Muscle of leg (tissue), 16 donors: ENCODE measurements at places on chromosomes 6 and 20. TPM values are rescaled to one million over a fixed set of nuclear protein-coding genes. Genes with fewer than 3 reads are reported as not detected.

DNA sequence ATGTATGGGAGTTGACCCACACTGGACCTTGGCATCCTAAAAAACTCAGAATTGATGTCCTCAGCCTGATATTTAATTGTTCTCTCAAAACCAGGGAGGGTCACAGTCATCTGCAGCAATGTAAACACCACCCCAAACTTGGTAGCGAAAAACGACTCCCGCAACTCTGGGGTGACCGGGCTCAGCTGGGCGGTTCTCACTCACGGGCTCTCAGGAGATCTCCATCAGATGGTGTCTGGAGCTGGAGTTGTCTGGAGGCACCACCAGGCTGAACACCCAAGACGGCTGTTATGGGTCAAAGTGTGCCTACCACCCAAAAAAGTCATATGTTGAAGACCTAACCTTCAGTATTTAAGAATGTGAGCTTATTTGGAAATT, 50.9 kb upstream of the NXT1 start:
- DNase-seq = no peak
- H3K4me3 ChIP-seq = no peak overlapping the region
- no peaks in the 10 kb centered on the region for H3K36me3 ChIP-seq
- no peak overlapping the region for H3K27ac ChIP-seq

- no peak overlapping the region for H3K4me3 ChIP-seq
- peaks cover 4% of the 10 kb centered on the region for H3K4me1 ChIP-seq
- no peaks in the 10 kb centered on the region for H3K27me3 ChIP-seq
- H3K27ac ChIP-seq = no peak overlapping the region
- no peaks in the 10 kb centered on the region for H3K36me3 ChIP-seq
Observed at GRCh38 chr6:71011871-71012371, 55.1 kb upstream of the B3GAT2 start.

The RIPOR3 gene
- 5.0 TPM for total RNA-seq

GRCh38 chr6:21947731-21948386, 349.0 kb downstream of the PRL start:
- H3K4me1 ChIP-seq = peaks cover 7% of the 10 kb centered on the region
- no peaks in the 10 kb centered on the region for H3K27me3 ChIP-seq
- no peak overlapping the region for H3K4me3 ChIP-seq
- H3K27ac ChIP-seq = peak overlapping the region; percentile 29

DNA sequence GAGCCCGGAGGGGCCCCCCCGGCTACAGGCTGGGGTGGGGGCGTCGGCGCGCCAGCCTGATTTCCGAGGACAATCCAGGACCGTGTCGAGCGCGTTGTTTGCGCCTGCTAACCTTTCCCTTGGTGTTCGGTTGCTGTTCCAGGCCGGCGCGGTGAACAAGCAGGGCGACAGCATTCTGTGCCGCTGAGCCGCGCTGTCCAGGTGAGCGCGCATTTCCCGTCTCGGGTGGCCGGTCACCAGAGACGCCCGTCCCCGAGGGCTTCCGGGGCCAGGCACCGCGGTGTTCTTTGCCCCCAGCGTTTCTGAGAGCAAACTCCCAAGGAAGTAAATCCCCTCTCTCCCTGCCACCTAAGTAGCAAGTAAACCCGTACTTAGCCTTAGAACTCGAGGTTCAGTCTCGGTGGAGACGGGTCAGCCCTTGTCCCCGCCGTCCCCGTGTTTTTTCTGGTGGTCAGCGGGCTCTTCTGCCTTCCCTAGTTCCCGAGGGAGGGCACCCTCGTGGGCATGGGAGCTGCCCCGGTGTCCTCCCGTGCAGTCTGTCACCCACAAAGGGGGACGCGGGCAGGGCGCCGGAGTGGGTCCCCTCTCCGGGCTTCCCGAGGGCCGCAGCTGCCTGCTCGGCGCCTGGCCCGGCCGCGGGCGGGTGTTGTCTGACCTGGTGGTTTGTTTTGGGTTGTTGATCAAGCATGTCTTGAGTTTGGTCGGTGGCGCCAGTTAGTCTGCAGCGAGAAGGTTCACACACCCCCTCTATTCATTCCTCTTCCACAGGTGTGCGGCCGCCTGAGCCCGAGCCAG, 1.5 kb downstream of the ID4 start:
- H3K27ac ChIP-seq = peak overlapping the region; percentile 53
- peaks cover 8% of the 10 kb centered on the region for H3K4me1 ChIP-seq
- peaks cover 19% of the 10 kb centered on the region for H3K27me3 ChIP-seq
- DNase-seq = peak; percentile 39
- H3K4me3 ChIP-seq = peak overlapping the region; percentile 71

- no peak for DNase-seq
- peaks cover under 1% of the 10 kb centered on the region for H3K36me3 ChIP-seq
- no peaks in the 10 kb centered on the region for H3K4me1 ChIP-seq
Observed at GRCh38 chr6:85585741-85586140, 7.9 kb downstream of the SNX14 start.

GRCh38 chr20:41782730-41783406, 164.7 kb upstream of the CHD6 start:
- no peaks in the 10 kb centered on the region for H3K27me3 ChIP-seq
- no peak overlapping the region for H3K4me3 ChIP-seq
- H3K4me1 ChIP-seq = no peaks in the 10 kb centered on the region
- H3K36me3 ChIP-seq = no peaks in the 10 kb centered on the region
- H3K27ac ChIP-seq = no peak overlapping the region
- no peak for DNase-seq

DNA sequence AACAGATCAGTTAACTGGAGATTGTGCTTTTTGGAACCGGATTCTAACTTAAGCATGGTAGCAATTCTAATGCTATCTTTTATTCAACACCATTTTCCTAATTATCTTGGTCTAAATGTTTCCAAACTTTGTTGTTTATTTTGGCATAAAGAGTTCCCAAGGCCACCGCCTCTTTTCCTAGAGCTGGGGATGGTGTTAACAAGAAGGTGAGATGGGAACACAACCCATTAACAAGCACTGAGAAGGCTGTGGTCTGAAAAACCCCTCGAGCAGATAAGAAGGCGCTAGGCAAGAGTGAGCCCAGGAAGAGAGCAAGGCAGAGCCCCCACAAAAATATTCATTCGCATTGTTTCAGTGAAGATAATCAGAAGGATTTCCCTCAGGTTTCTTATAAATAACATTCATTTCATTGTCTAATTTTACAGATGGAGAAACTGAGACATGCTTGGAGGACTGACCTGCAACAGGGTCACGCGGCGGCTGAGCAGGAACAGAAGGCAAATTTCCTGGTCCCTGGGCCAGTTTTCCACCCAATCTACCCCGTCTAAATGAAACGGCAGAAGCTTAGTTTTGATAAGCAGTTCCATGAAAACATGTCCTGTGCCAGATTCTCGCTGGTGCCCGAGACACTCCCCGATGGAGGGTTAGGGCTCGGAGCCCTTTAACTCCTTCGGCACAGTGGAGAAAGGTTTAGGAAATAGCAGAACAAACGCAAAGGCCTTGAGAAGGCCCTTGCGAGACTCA, 155.6 kb downstream of the FOXC1 start:
- H3K4me3 ChIP-seq = no peak overlapping the region
- no peak for DNase-seq
- H3K4me1 ChIP-seq = peaks cover 9% of the 10 kb centered on the region
- H3K36me3 ChIP-seq = no peaks in the 10 kb centered on the region
- no peak overlapping the region for H3K27ac ChIP-seq
- peaks cover 3% of the 10 kb centered on the region for H3K27me3 ChIP-seq

The DNAH8 gene
- total RNA-seq = 2.2 TPM

GRCh38 chr6:62236784-62237183, 49.2 kb downstream of the KHDRBS2 start:
- H3K27ac ChIP-seq = no peak overlapping the region
- no peak overlapping the region for H3K4me3 ChIP-seq

DNA sequence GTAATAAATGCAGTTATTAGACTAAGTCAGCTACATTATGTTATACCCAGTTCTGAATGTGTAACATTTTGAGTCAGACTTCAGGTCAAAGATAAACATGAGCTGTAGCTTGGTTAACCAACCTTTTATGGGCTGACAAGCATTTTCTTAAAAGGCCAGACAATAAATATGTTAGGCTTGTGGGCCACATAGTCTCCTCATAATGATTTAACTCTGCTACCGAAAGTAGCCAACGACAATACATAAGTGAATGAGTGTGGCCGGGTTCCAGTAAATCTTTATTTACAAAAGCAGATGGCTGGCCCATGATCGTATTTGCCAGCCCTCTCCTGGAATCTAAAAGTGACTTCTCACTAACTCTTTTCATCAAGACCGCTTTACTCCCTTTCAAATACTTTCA, 49.9 kb downstream of the ATG5 start:
- H3K27ac ChIP-seq = no peak overlapping the region
- H3K4me3 ChIP-seq = no peak overlapping the region
- H3K36me3 ChIP-seq = peaks cover 8% of the 10 kb centered on the region
- DNase-seq = no peak
- no peaks in the 10 kb centered on the region for H3K27me3 ChIP-seq
- H3K4me1 ChIP-seq = no peaks in the 10 kb centered on the region

- H3K27ac ChIP-seq = no peak overlapping the region
- no peak for DNase-seq
- no peak overlapping the region for H3K4me3 ChIP-seq
Observed at GRCh38 chr20:10306440-10307358, 88.1 kb downstream of the SNAP25 start.

The MICB gene
- 0.75 TPM for total RNA-seq

- peaks cover 14% of the 10 kb centered on the region for H3K27me3 ChIP-seq
- peaks cover 3% of the 10 kb centered on the region for H3K4me1 ChIP-seq
- no peak overlapping the region for H3K4me3 ChIP-seq
- DNase-seq = no peak
- no peaks in the 10 kb centered on the region for H3K36me3 ChIP-seq
Observed at GRCh38 chr6:40287296-40287850, 299.8 kb downstream of the LRFN2 start.

GRCh38 chr6:160386869-160387530, 38.8 kb downstream of the SLC22A3 start:
- peaks cover 13% of the 10 kb centered on the region for H3K4me1 ChIP-seq
- H3K36me3 ChIP-seq = no peaks in the 10 kb centered on the region
- DNase-seq = peak; percentile 42
- no peak overlapping the region for H3K4me3 ChIP-seq
- no peak overlapping the region for H3K27ac ChIP-seq

- no peak for DNase-seq
- no peak overlapping the region for H3K4me3 ChIP-seq
- H3K27ac ChIP-seq = no peak overlapping the region
Observed at GRCh38 chr6:45044086-45044485, 284.0 kb upstream of the RUNX2 start.

GRCh38 chr20:49054056-49054643, 8.0 kb downstream of the CSE1L start:
- H3K27me3 ChIP-seq = no peaks in the 10 kb centered on the region
- H3K36me3 ChIP-seq = peaks cover 15% of the 10 kb centered on the region
- H3K4me1 ChIP-seq = no peaks in the 10 kb centered on the region

DNA sequence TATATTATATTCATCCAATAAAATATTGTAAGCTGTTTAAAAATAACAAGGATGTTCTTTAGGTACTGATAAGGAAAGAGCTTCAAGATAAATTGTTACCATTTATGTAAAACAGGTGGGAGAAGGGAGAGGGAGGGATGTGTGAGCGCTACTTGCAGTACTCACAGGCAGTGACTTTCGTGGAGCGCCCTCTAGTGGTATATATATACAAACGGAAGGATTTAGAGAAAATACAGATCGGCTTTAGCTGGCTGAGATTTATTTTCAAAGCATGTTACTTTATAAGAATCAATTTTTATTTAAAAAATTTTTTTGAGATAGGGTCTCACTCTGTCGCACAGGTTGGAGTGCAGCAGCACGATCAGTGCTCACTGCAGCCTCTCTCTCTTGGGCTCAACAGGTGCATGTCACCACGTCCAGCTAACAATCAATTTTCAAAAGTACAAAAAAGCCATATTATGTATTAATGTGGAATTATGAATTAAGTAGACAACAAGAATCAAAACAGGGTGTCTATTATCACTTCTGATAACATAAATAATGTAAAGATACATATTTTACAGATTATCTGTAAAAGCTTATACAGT, 3.3 kb upstream of the MOG start:
- peaks cover 9% of the 10 kb centered on the region for H3K4me1 ChIP-seq
- H3K4me3 ChIP-seq = no peak overlapping the region
- DNase-seq = peak; percentile 75
- H3K27me3 ChIP-seq = peaks cover 19% of the 10 kb centered on the region
